ENCODE measurements at places on chromosomes 13 and 19.

DNA sequence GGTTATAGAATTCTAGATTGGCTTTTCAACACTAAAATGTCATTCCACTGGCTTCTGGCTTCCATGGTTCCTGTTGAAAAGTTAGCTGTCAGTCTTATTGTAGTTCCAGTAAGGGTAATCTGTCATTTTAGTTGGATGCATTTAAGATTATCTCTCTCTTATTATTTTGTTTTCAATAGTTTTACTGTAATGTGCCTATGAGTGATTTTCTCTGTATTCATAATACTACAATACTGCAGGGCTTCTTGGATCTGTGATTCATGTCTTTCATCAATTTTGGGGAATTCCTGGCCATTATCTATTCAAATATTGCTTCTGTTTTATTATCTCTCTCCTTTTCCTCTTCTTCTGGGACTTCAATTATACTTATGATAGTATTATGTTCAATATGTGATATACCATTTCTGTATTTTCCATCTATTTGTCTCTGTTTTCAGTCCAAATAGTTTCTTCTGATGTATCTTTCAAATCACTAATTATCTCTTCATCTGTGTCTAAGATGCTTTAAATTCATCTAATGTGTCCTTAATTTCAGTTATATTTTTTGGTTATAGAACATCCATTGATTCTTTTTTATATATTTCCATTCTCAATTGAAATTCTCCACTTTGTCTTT, 101.5 kb downstream of the KCTD15 start:
- DNase-seq: no peak

DNA sequence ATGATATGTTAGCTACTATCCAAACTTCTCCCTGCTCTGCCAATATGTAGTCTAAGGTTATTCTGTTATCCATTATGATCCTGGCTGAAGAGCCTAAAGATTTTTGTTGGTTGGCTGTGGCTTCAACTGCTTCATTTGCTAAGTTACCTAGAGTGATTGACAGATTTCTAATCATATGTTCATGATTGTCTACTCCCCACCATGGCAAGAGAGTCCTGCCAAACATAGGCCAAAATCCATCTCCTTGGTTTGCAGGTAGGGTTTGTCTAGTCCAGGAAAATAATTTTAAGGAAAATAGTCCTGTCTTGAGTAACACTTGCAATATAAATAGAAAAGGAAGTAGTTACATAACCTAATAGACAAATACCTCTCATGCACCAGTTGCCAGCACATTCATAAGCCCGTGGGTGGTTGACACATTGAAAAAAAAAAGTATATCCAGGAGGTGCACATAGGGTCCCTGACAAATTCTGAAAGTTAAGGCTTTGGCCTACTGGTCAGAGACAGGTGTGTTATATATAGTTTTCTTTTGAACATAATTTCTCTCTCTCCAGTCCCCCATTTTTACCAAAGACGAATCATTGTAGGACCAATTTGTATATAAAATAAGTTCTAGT, 5.4 kb upstream of the CBY2 start:
- no peak for DNase-seq

DNA sequence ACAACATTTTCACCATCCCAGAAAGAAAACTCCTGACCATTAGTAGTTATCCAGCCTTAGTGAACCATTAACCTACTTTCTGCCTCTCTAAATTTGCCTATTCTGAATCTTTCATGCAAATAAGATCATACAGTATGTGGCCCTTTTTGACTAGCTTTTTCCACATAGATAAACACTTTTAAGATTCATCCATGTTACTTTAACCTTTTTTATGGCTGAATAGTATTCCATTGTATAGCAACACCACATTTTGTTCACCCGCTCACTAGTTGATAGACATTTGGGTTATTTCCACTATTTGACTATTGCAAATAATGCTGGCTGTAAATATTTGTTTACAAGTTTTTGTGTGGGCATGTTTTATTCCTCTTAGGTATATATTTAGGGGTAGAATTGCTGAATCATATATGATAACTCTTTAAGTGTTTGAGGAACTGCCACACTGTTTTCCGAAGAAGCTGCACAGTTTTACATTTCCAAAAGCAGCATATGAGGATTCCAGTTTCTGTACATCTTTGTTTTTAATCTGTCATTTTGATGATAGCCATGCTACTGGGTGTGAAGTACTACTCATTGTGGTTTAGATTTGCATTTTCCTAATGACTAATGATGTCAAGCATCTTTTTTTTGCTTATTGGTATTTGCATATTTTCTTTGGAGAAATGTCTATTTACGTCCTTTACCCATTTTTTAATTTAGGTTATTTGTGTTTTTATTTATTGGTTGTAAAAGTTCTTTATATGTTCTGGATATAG, 17.1 kb downstream of the COG6 start:
- DNase-seq: no peak

- no peak for DNase-seq
Observed at GRCh38 chr13:32262165-32262564, 53.0 kb downstream of the ZAR1L start.

DNA sequence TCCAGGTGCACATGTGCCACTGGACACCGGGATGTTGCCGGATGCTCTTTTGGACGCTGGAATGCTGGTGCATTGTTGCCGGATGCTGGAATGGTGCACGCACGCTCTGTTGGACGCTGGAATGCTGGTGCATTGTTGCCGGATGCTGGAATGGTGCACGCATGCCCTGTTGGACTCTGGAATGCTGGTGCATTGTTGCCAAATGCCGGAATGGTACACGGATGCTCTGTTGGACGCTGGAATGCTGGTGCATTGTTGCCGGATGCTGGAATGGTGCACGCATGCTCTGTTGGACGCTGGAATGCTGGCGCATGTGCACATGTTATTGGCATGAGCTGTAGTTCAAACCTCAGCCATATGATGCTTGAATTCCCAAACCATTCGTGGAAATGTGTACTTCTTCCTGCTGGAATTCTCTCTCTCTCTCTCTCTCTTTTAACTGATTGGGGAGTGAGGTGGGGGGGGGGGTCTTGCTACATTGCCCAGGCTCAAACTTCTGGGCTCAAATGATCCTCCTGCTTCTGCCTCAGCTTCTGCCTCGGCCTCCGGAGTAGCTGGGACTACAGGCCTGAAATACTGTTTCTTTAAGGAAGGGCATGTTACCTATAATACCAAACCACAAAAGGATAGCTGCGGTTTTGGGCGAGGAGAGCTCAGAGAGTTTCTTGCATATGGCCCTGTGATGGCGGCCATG, 1.2 kb upstream of the MCF2L start:
- DNase-seq: no peak

DNA sequence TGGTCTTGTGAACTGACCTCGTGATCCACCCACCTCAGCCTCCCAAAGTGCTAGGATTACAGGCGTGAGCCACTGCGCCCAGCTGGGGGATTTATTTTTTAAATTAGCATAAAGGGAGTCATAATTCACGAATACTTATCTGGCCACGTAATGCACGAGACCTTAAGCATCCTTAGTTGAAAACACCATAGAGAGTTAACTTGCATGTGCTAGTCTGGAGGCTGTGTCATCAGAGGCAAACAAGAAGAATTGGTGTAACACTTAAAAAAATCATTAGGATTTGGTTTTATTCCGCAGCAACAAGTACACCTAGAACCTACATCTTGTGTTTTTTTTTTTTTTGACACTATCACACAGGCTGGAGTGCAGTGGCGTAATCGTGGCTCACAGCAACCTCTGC, 19.1 kb downstream of the KLF5 start:
- DNase-seq: no peak

DNA sequence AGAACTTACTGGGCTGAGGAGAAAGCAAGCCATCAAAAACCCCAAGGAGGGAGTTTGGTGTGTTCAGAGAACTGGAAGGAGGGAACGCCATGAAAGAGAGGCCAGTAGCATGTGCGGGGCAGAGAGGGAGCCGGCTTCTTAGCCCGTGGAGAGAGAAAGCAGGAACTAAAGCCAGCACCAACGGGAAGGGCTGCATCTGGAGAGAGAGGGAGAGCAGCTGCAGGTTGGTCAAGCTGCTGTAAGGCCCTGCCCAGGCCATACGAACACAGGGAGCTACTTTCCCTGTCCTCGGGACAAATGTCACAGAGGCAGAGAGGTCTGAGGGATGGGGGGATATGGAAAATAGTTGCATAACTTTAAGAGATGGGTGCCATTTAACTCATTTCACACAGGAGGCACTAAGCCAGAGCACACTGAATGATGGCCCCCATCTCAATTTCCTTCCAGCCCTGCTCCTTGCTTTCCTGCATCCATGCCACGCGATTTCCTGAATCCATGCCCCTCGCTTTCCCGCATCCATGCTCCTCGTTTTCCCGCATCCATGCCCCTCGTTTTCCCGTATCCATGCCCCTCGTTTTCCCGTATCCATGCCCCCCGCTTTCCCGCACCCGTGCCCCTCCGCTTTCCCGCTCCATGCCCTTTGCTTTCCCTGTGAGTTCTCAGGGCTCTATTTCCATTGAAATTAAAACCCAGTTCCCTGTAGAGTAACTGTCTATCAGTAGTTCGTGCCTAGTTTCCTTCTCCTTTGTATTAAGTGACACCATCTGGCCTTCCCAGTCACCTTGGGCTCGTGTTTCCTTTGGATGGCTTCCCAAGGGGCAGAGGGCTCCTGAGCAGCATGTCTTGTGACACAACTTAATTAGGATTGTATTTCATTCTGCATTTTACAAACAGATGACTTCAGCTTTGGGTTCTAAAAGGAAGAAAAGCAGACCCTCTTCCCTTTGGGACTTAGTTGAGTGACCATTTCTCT, 31.5 kb upstream of the TPT1 start:
- no peak for DNase-seq

GRCh38 chr13:49464085-49464484, 20.0 kb downstream of the SETDB2 start:
- DNase-seq: no peak

DNA sequence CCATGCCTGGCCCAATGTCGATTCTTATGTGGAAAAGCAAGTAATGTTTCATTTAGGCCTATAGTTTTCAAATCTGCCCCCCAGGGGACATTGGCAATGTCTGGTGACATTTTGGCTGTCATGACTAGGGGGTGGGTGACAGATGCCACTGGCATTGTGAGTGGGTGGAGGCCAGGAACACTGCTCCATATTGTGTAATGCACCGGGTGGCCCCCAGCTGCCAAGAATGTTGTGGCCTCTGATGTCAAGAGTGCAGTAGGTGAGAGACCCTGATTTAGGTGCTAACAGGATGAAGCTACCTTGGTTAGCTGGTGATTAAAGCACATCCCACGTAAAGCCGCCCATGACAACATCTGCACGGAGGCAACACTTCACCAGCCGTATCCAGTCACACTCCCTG, 10.8 kb downstream of the C19orf44 start:
- DNase-seq: no peak
